ENCODE measurements at places on chromosomes 5 and 9.

DNA sequence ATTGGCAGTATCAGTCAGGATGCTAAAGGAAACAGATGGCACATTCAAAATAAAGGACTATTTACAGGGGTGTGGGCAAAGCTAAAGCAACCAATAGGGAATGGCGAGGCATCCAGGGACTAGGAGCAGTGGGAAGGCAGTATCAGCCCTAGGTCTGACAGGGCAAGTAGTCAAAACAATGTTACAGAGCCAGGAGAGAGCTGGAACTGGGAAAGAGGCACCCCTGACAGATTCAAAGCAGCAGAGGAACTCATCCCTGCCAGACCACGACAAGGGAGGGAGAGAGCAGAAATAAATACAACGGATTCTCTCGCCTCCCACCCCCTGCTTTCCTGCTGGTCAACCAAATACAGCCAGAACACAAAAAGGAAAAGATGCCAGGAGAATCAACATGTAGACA lies 371.5 kb downstream of the NR2F1-AS1 start:
- no peak for DNase-seq

GRCh38 chr9:121801579-121801978 lies 150.1 kb downstream of the DAB2IP start:
- DNase-seq: no peak

- no peak for DNase-seq
These were observed 484 bp downstream of the GFM2 start for GRCh38 chr5:74766418-74766848.

- no peak for DNase-seq
These were observed 116.2 kb upstream of the TBCA start for GRCh38 chr5:77892061-77893010.
